ENCODE measurements at places on chromosomes 2 and 18.

DNA sequence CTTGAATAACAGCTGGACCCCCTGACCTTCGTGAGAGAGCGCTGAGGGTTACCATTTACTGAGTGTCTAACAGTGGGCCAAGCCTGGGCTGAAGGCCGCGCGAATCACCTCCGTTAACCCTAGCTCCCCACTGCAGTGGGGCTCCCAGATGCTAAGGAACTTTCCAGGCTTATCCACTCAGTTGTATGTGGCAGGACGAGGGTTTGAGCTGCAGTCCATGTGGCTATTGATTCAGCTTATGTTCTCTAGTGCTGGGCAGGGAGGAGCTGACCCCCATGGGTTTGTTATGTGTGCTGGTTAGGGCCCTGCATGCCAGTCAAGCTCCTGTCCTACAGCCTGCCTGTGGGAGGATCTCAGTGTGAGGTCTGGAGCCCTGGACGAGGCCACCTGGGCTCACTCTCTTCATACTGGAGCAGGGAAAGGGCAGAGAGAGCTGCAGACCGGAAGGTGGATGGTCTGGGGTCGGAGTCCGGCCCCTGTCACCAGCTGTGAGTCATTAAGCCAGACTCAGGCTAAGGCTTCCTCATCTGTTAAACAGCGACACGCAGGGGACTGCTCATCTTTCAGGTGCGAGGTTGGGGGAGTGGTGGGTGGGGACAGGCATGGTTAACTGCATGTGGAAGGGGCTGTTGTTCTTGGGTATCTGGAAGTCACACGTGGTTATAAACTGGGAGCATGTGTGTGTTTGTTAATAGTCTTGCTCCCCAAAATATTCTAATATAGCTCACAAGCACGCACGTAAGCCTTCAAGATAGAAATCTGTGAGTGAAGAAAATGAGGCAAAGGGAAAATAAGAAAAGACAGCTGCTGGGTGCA is 6.6 kb downstream of the PSD4 start:
- DNase-seq, result no peak

- no peak for DNase-seq
These were observed 15.5 kb downstream of the FAM178B start for GRCh38 chr2:96970910-96971309.

- DNase-seq, result no peak
These were observed 65.7 kb upstream of the DARS1 start for GRCh38 chr2:136051001-136051724.

DNA sequence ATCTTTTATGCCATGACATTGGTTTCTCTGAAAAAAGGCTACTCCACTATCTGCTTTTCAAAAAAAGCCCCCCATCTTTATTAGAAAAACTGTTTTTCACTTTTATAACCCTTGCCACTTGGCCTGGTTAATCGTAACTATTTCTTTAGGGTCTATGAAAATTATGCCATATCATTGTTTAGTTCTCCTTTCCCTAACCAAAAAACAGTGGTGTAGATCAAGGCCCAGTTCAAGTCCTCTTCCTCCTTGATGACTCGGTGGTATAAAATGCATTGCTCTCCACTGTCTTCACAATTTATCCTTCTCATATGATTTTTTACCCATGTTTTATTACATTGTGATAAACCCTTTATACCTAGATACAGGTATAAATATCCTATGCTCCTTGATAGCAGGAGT is 205.5 kb downstream of the ZNF521 start:
- DNase-seq, result no peak

- DNase-seq, result no peak
These were observed 430 bp upstream of the CELF4 start for GRCh38 chr18:37565977-37566478.

DNA sequence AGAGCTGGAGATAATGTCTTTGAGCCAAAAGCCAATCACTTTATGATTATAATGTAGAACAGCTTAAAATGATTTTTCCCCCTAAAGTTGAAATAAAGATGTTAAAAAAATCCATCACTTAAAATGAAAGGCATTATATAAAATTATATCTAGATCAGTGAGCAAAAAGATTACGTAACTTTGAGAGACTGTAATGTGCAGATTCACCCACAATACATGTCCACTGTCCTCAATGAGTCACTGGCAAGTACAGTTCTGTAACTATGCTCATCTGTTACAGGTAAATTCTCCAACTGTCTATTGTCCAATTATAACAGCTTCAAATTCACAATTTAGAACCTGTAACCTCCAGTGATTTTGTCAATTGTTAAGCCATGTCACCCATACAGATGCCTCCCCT is 19.0 kb downstream of the FAM161A start:
- no peak for DNase-seq

- no peak for DNase-seq
These were observed 36.2 kb downstream of the ANKRD44 start for GRCh38 chr2:197274349-197274748.

DNA sequence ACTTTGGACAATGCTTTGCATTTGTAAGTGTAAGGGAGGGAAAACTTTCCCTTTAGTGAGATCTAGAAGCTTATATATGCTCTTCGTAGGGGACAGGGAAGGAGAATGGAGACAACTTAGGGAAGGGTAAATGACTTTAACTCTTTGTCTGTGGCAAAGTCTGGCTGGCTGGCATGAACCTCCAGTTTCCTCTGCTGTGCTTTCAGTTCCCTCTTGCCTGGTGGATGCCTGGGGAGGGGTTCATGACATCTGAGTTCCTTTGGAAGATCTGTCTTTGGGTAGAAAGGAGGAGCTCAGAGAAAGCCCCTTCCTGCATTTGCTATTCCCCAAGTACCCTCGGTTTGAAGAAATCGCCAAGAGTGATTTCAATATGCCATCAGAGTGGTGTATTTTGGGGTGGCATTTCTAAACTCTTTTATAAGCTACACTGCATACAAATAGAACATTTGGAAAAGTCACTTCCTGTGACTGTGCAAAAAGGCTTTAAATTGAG is 143.6 kb downstream of the VAPA start:
- DNase-seq, result no peak

DNA sequence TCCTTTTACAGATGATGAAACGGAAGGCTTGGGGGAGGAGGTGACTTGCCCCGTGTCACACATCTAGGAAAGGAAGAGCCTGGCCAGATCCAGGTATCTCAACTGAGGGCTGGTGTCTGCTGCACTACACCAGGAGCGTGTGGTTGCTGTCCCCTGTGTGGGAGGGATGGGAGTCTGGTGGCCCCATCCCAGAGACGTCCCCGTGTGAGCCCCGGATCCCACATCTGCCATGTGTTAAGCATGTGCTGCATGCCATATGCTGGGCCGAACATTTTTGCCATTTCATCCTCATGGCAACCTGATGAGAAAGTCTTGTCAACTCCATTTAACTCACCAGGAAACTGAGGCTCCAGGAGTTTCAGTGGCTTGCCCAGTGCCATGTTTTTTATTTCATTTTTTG is 4.2 kb downstream of the GAREM2 start:
- DNase-seq, result no peak

- DNase-seq, result no peak
These were observed 8.1 kb downstream of the ASIC4 start for GRCh38 chr2:219522111-219523030.

- no peak for DNase-seq
These were observed 98.4 kb downstream of the EHBP1 start for GRCh38 chr2:62803961-62804360.

DNA sequence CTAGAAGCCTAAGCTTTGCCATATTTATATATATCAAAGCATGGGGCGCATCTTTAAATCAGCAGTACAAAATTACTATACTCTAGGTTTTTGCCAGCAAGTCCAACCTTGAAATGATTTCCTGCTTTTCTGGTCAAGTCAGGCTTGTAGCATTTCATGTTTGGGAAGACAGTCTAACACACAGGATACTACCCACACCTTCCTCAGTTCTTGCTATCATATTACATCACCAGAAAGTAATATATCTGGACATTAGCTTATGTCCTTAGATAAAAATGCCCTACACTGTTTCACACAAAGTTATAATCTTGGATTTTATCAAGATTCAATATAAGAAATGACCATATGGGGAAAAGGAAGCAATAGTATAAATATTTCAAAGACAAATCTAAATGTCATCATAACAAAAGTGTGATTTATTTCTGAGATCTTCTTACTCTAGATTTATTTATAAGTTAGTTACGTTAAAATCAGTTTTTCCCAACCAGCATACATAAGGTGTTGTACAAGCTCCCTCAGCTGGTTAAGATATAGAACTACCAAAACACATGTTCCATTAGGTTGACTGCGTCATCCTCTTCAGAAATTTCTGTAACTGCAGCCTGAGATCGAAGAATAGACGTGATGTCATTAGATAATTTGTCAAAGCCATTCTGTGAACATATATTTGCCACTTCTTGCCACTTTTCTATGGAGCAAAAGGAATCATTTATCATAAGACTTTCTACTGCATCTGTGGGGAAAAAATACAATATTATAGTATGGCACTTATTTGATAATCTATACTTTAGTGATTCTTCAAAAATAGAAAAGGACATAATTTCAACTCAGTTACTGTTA is 56.6 kb downstream of the CLHC1 start:
- no peak for DNase-seq

- DNase-seq, result no peak
These were observed 70.5 kb downstream of the PIK3C3 start for GRCh38 chr18:42025491-42025890.

DNA sequence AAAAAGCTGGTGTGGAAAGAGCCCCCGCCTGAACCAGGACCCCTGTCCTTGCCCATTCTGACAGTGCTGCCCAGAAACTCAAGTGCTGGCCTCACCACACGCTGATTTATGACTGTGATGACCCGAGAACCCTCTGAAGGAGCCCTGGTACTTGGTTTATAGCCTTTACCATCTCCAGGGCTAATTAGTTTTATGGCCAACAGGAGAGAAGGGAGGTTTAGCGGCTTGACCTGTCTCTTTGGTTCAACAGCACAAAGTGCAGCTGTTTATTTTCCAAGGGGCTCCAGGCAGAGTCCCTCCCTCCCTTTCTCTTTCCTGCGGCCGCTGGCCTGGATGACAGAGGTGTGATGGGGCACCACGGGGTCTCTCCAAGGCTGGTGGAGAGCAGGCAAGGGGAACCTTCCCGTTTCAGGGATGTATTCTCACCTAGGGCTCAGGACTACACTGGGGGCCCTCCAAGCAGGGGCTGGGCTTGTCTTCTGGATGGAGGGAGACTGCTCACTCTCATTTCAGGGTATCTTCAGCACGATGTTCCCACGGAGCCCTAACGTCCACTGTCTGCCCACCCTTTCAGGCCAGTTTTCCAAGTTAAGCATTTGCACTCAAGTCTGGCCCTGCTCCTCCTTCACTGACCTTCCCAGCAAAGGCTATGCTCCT is 174.2 kb upstream of the GLI2 start:
- DNase-seq, result no peak

- DNase-seq, result no peak
These were observed 95.9 kb upstream of the HDAC4 start for GRCh38 chr2:239496700-239497099.

GRCh38 chr2:136248242-136248641 is 130.3 kb upstream of the CXCR4 start:
- DNase-seq, result no peak

DNA sequence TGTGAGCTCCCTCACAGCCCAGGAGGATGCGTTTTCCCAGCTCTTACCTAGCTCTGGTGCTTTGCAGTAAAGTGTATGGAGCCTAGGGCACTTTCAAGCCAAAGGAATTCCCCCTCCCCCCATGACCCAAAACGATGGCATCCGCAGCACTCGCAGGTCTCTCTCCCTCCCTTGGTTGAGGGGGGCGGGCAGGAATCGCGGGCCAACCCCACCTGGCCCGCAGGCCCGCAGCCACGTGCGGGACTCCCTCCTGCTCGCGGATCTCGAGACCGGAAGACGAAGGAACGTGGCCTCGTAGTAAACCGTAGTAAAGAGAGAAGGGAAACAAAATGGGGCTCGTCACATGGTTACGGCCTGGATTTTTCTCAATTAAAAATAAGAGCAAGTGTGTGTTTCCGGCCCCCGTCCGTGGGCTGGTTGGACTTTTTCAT is 8.5 kb downstream of the IRS1 start:
- no peak for DNase-seq

DNA sequence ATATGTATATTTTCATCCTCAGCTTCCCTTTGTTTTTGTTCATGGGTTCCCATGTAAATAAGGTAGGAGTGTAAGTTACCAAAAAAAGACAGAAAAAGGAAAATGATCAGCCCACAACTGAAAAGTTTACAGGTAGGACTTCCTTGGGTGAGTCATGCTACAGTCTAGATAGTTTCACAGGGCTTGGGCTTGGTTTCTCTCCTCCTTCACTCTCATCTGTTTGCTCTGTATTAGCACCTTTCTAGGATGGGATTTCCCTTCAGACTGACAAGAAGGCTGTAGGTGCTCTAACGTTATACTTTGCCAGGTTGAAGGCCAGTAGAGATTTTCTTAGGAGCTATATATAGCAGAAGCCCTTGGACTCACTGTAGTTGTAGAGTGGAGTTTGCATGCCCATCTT is 57.9 kb downstream of the FAM171B start:
- no peak for DNase-seq

DNA sequence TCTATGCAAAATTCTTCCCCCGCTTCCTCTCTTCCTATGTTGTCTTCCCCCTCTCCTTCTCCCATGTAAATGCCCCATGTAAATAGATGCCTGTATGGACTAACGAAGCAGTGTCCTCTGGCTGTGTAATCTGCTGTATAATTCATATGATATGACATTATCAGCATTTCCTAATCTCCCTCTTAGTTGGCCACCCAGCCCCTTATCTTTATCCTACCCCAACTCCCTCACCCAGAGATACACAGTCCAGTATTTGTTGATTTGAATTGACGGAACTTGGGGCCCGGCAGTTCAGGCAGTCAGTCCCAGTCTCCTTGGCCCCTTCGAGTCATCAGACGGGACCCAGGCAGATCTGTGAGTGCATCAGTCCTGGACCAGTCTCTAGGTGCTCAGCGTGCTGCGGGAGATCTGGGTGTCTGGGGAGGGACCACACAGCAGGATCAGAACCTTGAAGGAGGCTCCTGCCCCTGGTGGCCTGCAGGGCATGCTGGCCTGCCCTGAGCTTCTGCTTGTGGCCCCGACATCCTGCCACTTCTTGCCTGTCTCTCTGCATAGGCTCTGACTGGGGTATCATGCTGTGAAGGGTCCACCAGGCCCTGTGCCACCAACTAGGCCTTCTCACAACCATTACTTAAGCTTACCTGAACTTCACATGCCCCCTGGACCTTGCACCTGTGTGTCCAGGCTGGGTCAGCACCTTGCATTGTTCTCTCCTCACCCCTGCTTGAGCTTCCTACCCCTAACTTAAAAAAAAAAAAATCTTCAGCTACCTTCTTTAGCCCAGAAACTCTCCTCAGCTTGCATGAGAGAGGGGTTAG is 88.1 kb upstream of the ATL2 start:
- DNase-seq, result no peak

DNA sequence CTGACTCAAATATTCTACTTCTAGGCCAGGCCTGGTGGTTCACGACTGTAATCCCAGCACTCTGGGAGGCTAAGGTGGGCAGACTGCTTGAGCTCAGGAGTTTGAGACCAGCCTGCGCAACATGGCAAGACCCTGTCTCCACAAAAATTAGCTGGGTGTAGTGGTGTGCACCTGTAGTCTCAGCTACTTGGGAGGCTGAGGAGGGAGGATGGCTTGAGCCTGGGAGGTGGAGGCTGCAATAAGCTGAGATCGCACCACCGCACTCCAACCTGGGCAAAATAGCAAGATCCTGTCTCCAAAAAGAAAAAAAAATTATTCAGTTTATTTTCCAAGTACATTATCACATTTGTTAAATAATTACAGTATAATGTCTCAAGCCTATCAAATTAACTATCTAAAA is 7.3 kb downstream of the PPP3R1 start:
- no peak for DNase-seq

- DNase-seq, result no peak
These were observed 38.5 kb downstream of the ASAP2 start for GRCh38 chr2:9244985-9245544.
